ENCODE measurements at places on chromosomes 11 and 22.

DNA sequence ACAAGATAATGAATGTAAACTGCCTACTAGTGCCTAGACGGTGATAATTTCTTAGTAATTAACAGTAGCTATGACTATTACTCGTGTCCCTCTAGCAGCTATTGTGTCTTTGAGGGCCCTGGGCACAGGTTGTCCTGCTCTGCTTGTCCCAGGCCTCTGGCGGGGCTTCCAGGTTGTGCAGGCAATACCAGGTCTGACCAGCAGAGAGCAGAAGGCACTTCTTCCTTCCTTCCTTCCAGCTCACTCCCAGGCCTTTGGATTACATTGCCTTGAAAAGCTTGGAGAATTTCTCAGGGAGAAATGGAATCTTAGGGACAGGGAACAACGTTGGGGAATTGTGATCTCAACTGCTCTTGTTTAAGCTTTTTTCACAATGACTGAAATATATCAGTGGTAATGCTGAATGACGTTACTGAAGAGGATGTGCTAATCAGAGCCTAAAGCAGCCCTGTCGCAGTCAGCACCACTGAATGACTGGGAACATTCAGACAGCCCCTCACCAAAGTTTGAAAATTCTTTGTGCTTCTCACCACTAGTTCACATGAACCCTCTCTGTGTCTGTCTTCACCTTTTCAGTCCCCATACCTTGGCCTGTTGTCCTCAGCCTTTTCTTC is 8.4 kb upstream of the CCKBR start:
- DNase-seq = no peak

DNA sequence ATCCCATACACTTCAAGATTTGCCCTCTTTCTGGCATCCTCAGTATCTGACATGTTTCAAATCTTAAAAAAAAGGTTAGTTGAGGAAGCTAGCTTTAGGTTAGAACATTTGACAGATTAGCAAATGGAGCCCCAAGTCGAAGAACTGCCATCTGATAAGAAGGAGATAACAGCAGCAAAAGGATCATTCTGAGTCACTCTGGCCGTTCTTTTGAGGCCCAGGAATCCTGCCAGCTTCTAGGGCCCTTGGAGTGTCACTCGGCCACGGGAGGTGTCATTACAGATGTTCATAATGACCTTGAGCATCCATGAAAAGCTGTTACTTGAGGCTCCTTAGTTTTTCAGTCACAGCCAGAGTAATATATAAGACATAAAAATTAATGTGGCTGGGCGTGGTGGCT is 132.1 kb upstream of the RASSF10 start:
- no peak for DNase-seq

DNA sequence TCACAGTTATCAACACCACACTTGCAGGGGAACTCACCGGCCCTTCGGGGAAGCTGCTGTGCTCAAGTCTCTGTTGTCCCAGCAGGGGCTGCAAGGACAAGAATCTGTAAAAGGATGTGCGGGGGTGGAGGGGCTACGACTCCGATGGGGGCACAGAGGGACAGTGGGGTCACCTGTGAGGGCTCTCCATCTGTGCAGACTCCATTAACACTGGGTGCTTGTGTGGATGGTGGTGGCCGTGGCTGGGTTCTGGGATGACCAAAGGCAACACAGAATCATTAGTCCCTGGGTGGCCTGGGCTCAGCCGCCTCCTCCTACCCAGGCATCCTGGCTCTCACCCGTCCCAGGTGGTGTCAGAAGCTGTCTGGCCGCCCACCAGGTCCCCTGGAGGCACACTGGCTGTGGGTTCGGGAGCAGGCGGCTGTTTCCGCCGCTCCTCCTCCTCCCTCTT is 10.2 kb upstream of the RBM4B start:
- no peak for DNase-seq

- no peak for DNase-seq
Measured at GRCh38 chr11:74299015-74299414, 12.4 kb downstream of the P4HA3 start.

DNA sequence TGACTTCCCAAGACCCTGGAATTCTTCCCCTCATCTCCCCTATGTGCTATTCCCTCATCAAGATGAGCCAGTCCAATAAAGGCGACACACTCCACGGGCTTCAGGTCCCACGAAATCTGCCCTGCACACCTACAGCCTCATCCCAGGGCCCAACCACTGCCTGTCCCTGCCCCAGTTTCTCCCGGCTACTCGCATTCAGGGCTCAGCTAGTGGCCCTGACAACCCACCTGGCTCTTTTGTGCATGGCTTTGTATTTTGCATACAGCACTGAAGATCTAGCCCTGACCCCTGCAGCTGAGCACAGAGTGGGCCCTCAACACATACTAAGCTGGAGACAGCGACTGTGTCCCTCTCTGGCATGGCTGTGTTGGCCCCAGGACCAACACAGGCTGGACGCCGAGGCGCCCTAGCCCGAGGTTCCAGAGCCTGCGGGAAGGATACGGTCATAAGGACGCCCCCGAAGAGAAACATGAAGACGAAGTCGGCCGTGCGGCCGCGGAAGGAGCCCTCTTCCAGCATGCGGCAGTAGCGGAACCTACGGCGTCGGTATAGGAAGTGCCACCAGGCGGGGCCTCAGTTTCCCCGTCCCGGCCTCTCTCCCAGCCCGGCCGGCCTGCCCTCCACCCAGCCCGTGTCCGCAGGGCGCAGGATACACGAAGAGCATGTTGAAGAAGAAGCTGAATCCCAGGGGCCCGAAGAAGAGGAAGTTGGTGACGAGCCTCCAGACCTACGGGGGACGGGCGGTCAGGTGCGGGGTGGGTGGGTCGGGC is 710 bp downstream of the DERL3 start:
- DNase-seq = no peak

- peak; percentile 40 for DNase-seq
Measured at GRCh38 chr11:75140269-75141138, 10.4 kb upstream of the SLCO2B1 start.

GRCh38 chr11:9022961-9023680 is 19.3 kb upstream of the NRIP3 start:
- DNase-seq = no peak

- no peak for DNase-seq
Measured at GRCh38 chr11:83493034-83493433, 206.9 kb upstream of the CCDC90B start.

DNA sequence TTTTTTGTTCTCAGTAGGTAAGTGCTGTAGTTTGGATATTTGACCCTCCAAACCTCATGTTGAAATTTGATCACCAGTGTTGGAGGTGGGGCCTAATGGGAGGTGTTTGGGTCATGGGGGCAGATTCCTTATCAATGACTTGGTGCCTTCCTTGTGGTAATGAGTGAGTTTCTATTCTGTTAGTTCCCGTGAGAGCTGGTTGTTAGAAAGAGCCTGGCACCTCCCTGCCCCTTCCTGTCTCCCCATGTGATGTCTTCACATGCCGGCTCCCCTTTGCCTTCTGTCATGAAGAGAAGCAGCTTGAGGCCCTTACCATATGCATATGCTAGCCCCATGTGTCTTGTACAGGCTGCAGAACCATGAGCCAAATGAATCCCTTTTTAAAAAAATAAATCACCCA is 138.3 kb downstream of the TMEM135 start:
- no peak for DNase-seq

- DNase-seq = no peak
Measured at GRCh38 chr11:86183694-86184093, 60.9 kb upstream of the EED start.

DNA sequence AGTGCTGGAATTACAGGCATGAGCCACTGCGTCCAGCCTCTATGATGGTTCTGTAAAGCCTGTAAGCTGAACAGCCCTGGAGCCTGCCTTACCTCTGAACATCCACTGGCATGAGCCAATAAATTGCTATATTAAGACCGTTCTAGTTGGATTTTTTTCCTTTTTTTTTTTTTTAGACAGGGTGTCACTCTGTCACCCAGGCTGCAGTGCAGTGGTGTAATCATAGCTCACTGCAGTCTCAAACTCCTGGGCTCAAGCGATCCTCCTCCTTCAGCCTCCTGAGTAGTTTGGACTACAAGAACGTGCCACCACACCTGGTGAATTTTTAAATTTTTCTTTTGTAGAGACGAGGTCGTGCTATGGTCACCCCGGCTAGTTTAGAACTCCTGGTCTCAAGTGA is 26.2 kb upstream of the CLDN5 start:
- DNase-seq = no peak

- no peak for DNase-seq
Measured at GRCh38 chr11:104148706-104149105, 15.2 kb downstream of the PDGFD start.

DNA sequence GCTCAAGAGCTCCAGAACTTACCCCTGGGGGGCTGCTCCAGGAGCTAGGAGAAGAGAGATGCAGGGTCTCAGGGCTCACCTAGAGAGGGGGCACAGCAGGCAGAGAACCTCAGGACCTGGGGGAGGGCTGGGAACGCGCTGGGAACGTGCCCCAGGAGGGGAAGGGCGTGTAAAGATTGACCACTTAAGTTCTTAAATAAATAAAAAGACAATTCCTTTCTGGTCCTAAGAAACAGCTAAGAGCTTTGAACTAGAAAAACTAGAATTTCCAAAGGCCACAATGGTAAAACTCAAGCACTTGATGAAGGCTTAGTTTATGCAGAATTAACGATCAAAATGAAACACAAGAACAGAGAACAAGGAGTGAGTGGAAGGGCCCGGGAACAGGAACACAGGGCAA is 89.1 kb downstream of the CELSR1 start:
- no peak for DNase-seq

- no peak for DNase-seq
Measured at GRCh38 chr11:30585125-30585891, 845 bp downstream of the MPPED2 start.

GRCh38 chr11:35126000-35126878 is 12.7 kb upstream of the CD44 start:
- DNase-seq = no peak

- no peak for DNase-seq
Measured at GRCh38 chr11:31414338-31414737, 44.7 kb downstream of the DNAJC24 start.

DNA sequence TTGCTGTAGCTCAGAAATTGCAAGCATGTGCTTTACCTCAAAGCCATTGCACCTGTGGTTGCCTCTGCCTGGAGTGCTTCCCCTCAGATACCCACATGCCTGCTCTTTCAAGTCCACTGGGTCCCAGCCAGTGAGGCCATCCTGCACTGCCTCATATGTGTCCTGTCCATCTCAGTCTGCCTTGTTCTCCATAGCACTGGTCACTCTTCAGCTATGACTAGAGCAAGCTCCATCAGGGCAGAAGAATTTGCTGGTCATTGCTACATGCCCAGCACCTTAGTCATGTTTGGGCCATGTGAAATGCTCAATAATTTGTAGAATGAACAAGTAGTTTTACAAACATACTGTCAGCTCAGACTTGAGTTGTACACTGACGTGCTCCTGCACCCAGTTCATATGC is 64.4 kb upstream of the HORMAD2 start:
- DNase-seq = no peak

- no peak for DNase-seq
Measured at GRCh38 chr11:97548280-97548679, 1158.5 kb downstream of the JRKL start.

- no peak for DNase-seq
Measured at GRCh38 chr11:65047581-65048422, 6.8 kb downstream of the SAC3D1 start.

GRCh38 chr11:6834021-6834420 is 11.5 kb upstream of the OR10A5 start:
- no peak for DNase-seq

DNA sequence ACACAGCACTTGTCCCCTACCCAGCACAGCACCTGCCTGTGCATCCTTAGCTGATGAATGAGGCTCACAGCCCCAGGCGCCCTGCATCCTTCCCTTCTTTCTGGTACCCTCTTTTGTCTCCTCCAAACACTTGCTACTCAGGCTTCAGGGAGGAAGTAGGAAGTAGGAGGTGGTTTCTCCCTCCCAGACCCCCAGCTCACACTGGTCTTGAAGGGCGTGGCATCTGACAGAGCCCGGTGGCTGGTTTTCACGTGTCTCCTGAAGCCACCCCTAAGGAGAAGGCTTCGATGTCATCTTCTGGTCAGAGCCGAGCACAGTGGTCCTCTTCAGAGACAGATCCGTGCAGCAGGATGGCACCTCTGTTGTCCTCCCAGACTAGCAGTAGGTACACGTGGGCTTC is 109.8 kb downstream of the PTPRJ start:
- DNase-seq = no peak

DNA sequence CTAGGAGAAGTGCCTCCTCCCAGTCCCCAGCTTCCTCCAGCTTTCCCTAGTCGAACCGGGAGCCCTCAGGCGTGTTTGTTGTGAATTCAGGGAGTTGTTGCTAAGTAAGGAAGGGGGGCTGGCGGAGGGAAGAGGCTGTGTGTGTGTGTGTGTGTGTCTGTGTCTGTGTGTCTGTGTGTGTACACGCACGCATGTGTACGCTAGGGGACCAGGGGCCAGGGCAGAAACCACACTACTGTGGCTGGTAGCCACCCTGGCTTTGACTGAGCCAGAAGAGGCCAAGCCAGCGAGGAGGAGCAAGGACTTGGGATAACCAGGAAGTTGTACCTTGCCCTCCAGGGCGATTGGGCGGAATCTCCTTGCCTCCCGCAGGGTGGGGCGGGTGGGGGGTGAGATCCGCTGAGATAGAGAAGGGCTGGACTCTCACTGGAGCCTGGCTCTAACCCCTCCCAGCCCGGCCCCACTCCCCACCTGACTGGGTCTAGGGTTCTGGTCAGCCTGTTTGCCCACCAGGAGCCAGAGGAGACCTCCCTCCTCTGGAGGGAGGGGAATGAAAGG is 7.5 kb downstream of the BCL9L start:
- no peak for DNase-seq

- no peak for DNase-seq
Measured at GRCh38 chr11:14973621-14974514, 1.7 kb upstream of the CALCA start.

DNA sequence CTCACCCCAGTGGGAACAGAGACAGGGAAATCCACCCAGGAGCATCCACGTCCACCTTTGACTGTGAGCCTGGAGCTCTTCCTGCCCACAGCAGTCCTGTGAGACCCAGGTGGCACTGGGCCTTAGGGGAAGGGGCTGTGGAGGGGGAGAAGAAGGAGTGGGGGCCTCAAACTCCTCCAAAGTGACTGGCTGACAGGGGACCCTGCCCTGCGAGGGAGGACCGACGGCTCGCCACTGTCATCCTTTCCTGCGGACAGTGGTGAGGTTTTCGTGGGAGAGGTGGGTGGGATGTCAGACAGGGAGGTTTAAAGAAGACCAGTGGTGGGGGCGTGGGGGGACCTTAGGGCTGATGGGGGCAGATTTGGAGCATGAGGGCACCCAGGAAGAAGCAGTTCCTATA is 92.5 kb upstream of the LMO1 start:
- no peak for DNase-seq

GRCh38 chr11:121892131-121892681 is 223.8 kb downstream of the BLID start:
- no peak for DNase-seq

- no peak for DNase-seq
Measured at GRCh38 chr11:82981852-82982251, 80.3 kb downstream of the DDIAS start.

GRCh38 chr22:32637951-32638350 is 163.3 kb downstream of the FBXO7 start:
- no peak for DNase-seq

GRCh38 chr11:99739464-99740089 is 718.8 kb downstream of the CNTN5 start:
- DNase-seq = peak; percentile 18

- no peak for DNase-seq
Measured at GRCh38 chr22:41418717-41419116, 27.9 kb downstream of the TOB2 start.

GRCh38 chr11:38680746-38681145 is 2082.7 kb upstream of the RAG2 start:
- no peak for DNase-seq
